G401 (cell line): ENCODE measurements at places on chromosomes 11 and 22.

- DNase-seq, result no peak
Observed at GRCh38 chr11:102611291-102611690, 13.8 kb downstream of the MMP20 start.

DNA sequence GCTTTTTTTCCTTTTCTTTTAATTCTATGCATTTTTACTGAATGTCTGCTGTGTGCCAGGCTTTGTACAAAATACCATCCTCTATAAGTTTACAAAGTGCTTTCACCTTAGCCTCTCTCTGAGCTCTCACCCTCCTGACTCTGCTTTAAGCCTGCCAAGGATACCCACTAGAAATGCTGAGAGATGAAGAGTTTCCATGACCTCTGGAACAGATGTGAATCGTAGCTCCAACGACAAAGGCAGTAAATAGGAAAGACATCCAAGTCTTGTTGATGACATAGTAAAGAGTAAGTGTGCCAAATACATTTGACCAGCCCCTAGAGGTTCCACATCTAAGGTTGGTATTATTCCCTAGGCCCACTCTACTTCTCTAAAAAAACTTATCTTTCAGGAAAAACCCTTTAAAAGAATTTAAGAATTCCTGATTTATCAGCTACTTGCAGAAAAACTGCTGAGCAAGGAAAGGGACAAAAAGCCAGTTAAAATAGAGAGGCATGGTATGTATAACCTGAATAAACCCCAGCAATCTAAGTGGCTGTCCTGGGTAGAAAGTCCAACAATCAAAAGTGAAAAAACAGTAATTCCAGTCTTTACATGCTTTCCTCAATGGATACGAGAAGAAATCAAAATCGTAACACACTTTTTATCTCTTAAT is 45.4 kb downstream of the GAB2 start:
- no peak for DNase-seq

- DNase-seq, result no peak
Observed at GRCh38 chr11:46392421-46393230, 1.1 kb upstream of the CHRM4 start.

DNA sequence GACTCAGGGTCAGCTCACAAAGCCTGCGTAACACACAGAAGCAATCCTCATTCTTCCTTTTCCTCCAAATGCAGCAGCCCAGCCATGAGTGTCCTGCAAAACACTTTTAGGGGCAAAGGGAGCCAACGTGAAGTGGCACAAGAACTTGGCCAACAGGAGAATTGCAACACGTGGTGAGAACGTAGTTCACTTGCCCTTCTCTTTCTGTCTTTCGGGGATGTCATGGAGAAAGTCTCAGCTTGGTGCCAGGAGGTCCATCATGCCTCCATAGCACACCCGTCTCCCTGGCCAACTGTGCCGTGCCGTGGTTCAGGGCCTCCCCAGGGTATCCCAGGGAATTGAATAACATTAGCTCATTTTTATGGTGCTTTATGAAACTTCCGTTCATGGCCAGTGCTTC is 98.5 kb upstream of the ANO1 start:
- DNase-seq, result no peak

- no peak for DNase-seq
Observed at GRCh38 chr11:12625438-12626071, 48.7 kb upstream of the TEAD1 start.

- no peak for DNase-seq
Observed at GRCh38 chr22:28155808-28156207, 236.8 kb upstream of the PITPNB start.

DNA sequence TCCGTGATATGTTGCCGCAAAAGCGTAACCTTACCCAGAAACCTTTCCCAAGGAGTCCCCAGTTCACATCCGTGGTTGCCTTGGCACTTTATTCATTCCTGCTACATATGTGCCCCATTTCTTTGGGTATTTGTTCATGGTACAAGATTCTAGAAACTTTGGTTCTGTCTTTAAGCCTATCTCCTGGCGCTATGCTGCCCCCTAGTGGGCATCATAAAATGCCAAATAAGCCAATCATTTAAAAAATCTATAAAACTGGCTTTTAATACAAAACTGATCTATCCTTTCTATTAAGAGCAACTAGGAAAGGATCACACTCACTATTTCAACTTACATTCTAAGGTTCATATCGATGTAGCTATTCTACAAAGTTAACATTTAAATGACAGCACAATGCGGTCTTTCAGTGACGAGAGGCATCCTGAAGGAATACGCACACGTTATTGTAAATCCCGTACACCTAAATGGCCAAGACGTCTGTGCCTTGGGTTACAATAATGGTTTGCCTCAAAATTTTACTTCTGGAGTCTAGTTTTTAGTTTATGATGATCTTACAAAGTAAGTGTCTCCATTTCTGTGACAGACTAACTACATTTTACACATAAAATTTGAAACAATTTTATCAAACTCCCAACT is 16.2 kb downstream of the PIWIL3 start:
- DNase-seq, result peak; percentile 72

DNA sequence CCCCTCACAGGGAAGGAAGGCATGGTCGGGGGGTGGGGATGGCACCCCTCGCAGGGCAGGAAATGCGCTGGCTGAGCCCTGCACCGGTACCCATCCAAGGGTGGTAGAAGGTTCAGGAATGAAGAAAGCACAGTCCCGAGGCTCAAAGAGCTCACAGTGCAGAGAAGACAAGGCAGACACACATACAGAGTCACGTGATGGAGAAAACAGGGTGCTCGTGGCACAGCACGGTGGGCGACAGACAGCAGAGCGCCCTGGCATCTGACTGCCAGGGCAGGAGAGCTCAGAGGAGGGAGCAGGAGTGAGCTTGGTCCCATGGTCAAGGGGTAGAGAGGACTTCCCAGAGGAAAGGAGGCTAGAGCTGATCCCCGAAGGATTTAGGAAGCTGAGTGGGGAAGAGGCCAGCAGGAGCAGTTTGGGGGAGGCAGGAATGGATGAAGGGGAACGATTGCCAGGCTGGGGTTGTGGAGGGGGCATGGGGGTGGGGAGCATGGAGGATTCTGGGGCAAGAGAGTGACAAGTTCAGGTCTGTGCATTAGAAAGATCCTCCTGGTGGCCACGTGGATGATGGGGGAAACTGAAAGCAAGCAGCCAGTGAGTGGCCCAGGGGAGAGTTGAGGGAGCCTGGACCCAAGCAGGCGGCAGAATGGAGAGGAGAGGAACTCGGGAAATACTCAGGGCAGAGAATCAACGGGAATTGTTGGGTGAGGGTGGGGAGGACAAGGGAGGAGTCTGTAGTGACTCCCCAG is 43.9 kb downstream of the PDE2A start:
- no peak for DNase-seq

DNA sequence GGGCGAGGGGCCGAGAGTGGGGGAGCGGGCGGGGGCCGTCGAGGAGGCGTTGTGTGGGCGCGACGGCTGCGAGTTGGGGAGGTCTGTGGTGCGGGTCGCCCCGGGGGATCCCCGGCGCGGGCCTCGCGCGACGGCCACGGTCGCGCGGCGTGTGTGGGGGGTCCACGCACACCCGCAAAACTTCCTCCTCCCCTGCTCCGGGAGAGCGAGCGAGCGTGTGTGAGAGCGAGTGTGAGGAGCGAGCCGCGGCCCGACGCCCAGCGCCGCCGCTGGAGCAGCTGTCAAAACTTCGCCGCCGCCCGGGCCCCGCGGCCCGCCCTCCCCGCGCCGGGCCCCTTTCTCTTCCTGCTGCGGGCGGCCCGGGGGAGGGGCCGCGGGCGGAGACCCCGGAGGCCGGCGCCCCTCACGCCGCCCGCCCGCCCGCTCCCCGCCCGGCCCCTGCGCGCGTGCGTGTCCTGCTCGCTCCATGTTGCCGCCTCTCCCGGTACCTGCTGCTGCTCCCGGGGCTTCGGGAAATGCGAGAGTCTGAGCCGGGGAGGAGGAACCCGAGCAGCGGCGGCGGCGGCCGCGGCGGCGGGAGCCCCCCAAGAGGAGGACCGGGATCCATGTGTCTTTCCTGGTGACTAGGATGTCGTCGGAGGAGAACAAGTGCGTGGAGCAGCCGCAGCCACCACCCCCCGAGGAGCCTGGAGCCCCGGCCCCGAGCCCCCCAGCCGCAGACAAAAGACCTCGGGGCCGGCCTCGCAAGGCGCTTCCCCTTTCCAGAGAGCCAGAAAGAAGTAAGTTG is 9.0 kb upstream of the CCT8L2 start:
- no peak for DNase-seq

- DNase-seq, result no peak
Observed at GRCh38 chr11:115194802-115195110, 309.5 kb downstream of the CADM1 start.

DNA sequence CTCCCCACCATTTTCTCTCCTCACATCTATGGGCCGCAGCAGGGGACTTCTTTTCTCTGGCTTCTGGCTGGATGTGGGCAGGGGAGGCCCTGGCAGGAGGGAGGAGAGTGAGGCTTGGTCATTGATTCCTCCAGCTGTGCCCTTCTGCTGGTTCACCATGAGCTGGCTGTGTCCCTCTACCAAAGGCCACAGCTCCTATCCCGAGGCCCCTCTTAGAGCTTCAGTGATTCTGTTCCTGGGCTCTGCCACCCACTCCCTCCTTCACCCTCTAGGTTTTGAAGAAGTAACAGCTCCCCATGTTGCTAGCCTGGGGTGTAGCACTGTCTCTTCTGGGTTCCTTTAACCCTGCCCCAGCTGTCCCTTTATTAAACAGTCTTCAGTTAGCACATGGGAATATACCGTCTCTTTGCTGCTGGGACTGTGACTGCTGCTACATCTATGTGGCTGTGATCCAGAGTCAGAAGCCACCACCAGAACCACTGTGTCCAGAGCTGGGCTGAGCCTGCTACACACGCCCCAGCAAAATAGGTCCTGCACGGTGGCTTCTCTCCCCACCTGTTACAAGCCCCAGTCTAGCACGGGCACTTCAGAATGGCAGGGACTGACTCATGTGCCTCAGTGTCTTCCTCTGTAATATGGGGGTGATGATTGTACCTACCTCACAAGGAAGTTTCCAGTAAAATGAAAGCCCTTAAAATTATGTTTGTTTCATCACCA is 578 bp upstream of the PARVG start:
- no peak for DNase-seq

- no peak for DNase-seq
Observed at GRCh38 chr11:37857726-37858125, 1259.7 kb upstream of the RAG2 start.

DNA sequence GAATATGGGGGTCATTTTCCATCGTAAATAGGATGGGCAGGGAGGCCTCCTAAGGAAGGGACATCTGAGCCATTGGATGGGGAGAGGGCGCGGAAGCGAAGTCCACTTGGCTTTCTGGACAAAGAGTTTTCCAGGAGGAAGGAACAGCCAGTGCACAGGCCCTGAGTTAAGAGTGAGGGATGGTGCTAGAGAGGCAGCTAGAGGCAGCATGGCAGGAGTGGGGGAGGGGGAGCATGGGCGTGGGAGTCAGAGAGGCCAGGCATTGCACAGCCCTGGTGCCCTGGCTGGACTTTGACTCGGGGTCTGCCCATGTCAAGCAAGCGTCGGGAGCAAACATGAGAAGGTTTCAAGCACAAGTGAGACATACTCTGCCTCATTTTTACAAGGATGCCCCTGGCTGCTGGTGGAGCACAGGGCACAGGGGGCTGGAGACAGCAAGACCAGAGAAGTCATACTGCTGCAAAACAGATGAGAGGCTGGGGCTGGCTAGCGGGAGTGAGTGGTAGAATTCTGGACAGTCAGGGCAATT is 9.0 kb downstream of the GNAZ start:
- DNase-seq, result no peak

DNA sequence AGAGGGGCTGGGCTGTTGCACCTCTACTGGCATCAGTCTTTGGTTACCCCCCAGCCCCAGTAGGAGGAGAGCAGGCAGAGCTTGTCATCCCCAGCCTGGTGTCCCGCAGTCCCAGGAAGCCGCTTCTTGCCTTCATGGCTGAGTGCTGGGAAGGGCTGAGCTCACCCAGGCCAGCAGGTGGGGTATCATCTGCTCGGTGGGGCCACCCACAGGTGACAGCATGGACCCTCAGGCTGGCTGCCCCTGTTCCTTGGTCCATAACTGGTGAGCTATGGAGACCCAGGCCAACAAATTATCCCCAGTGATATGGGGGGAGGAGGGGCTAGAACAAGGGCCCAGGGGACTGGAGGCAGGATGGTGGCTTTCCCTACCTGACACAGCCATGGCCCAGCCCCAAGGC is 6.5 kb upstream of the RHOD start:
- DNase-seq, result no peak

DNA sequence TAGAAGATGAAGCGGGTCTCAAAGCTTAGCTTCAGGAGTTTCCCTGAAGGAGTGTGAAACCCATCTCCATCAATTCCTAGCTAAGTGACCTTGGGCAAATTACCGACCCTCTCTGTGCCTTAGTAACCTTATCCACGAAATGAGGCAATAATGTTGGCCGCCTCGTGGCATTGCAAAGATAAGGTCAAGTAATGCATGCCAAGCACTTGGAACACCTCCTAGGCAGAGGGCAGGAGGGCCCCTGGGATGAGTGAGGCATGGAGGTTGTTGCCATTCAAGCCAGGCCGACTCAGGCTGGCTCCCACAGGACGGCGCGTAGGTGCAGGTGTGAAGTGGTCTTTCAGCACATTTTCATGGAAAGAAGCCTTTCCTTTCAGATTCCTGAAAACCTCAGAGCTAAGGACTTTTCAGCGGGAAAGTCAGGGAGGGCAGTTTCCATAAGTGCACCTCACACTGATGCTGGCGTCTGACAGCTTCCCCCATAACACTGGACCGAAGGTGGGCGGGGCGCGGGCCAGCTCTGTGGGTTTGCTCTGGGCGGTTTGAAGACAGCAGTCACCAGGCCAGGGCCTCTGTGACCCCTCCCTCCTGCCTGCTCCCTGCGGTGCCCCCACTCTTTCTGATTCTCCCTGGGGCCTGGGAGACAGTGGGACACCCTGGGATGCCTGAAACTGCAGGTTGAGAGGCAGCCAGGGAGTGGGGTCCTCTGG is 25.2 kb downstream of the RPS6KA4 start:
- DNase-seq, result no peak
